ENCODE measurements at places on chromosomes 1 and 21.

- DNase-seq, result no peak
These were observed 667 bp upstream of the NID1 start for GRCh38 chr1:236065509-236066005.

DNA sequence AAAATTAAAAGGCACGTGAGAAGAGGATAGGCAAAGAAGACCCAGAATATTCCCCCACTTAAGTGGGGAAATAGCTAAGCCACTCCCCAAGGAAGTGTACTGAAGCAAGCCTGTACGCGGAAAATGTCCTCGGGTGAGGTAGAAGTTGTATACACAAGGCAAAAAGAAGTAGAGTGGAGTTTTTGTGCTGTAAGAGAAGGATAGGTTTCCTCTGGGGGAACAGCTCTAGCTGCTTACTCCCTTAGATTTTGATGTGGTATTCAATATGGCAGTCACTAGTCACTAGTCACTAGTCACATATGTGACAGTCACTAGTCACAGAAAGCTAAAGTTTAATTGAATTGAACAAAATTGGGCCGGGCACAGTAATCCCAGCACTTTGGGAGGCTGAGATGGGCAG is 7.6 kb downstream of the TXNIP start:
- no peak for DNase-seq

GRCh38 chr1:151367658-151368392 is 4.7 kb downstream of the SELENBP1 start:
- DNase-seq, result peak; percentile 40

GRCh38 chr1:93967306-93967705 is 58.1 kb upstream of the GCLM start:
- DNase-seq, result no peak

DNA sequence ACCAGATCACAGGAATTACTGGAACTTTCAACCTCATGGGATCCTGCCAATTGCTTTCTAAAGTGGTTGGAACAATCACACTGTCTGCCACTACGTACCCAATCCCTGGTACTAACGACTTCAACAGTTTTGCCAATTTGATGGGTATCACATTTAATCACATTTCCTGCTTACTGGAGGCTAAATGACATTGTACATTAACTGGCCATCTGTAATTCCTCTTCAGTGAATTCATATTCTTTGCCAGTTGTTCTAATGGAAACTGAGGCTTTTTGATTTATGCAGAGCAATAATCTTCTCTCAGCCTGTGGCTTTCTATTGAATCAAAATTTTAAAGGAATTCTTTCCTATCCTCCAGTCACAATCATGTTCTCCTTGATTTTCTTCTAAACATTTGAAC is 38.2 kb downstream of the LGALS8 start:
- no peak for DNase-seq

- no peak for DNase-seq
These were observed 976.9 kb downstream of the BRINP3 start for GRCh38 chr1:189500778-189501177.

GRCh38 chr1:212689196-212689725 is 10.4 kb downstream of the BATF3 start:
- no peak for DNase-seq

GRCh38 chr1:222750651-222751050 is 13.6 kb downstream of the FAM177B start:
- DNase-seq, result no peak

GRCh38 chr1:54548389-54549044 is 489 bp downstream of the ACOT11 start:
- no peak for DNase-seq

- peak; percentile 5 for DNase-seq
These were observed 8.1 kb upstream of the CGN start for GRCh38 chr1:151502859-151503780.

DNA sequence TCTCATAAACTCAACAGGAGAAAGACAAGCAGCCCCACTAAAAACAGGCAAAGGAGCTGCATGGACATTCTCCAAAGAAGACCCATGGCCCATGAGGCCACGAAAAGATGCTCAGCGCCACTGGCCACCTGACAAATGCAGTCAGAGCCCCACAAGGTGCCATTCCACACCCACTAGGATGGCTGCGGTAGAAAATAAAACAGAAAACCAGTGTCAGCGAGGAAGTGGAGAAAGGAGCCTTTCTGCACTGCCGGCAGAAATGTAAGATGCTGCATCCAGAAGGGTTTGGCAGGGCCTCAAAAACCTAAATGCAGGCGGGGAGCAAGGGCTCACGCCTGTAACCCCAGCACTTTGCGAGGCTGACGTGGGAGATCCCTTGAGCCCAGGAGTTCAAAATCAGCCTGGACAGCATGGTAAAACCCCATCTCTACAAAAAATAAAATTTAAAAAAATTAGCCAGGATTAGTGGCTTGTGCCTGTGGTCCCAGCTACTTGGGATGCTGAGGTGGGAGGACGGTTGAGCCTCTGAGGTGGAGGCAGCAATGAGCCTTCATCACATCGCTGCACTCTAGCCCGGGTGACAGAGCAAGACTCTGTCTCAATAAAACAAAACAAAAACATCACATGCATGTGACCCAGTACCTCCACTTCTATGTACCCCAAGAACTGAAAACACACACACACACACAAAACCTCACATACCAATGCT is 4.2 kb downstream of the WNT9A start:
- no peak for DNase-seq

DNA sequence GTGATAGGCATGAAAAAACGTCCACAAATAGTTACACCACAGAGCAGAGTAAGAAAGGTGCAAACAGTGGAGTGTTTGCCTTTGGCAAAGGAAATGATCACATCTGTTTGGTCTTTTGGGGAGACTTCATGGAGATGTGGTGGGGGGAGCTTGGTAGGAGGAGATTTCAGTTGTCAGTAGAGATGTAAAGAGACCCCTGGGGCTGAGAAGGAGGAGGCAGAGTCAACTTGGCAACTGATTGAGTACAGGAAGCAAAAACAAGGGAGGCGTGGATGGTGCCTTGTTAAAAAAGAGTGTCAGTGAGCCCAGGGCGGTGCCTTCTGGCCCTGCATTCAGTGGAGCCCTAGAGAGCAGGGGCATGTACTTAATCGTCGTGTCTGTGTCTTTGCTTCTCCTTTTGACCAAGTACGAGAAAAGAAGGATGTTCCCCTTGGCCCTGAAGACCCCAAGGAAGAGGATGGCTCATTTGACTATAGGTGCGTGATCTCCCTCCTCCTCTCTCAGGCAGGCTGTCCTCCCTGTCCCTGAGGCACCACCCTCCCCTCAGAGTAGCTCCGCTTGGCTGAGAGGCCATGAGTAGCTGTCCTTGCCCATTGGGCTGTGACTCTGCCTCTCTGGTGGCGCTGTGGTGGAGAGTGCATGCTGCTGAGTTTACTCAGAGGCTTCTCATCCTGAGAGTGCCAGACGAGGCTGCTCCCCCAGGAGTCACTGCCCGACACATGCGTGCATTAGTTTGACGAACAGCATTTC is 30.4 kb upstream of the CNTN2 start:
- peak; percentile 56 for DNase-seq
